ENCODE measurements at places on chromosomes 13 and 19. TPM values are rescaled to one million over a fixed set of nuclear protein-coding genes. Genes with fewer than 3 reads are reported as not detected.

RFPL4AL1 gene
- total RNA-seq, result under 0.01 TPM

NCAN gene
- not detected for total RNA-seq

RHPN2 gene
- 4.0 TPM for total RNA-seq

IGFL4 gene
- total RNA-seq, result not detected

LGI4 gene
- under 0.01 TPM for total RNA-seq

FAM216B gene
- not detected for total RNA-seq

EFNB2 gene
- 1.2 TPM for total RNA-seq

EPSTI1 gene
- total RNA-seq, result 3.1 TPM

TINCR gene
- total RNA-seq, result 0.28 TPM

ARHGEF7 gene
- 37.6 TPM for total RNA-seq

CGB8 gene
- total RNA-seq, result not detected

CPB2 gene
- not detected for total RNA-seq

Data from regular cardiac myocyte (primary cell).